AG04449 (cell line): ENCODE measurements at places on chromosomes 2 and 18.
A peak's percentile ranks its signal among the peaks of the same experiment; 100 is the strongest.

GRCh38 chr2:60352491-60353405 lies 200.7 kb downstream of the BCL11A start:
- DNase-seq: no peak

DNA sequence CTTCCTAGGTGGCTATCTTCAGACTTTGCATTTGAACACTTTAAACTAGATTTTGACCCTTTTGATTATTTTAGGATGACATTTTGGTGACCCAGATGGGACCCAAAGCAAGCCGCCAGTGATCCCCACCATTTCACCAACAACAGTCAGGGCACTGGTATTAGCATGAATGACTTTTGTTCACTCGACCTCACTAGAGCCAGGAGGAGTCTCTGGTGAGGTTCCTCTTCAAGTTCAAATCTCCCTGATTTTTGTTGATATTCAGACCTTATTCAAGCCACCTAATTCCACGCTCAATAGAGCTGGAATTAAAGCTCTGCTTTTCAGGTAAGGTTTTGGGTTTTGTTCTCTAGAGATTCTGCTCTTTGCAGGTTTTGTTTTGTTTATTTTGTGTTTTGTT lies 202.3 kb downstream of the MREG start:
- no peak for DNase-seq

- no peak for DNase-seq
Measured at GRCh38 chr2:69376403-69376802, 10.6 kb downstream of the GFPT1 start.

DNA sequence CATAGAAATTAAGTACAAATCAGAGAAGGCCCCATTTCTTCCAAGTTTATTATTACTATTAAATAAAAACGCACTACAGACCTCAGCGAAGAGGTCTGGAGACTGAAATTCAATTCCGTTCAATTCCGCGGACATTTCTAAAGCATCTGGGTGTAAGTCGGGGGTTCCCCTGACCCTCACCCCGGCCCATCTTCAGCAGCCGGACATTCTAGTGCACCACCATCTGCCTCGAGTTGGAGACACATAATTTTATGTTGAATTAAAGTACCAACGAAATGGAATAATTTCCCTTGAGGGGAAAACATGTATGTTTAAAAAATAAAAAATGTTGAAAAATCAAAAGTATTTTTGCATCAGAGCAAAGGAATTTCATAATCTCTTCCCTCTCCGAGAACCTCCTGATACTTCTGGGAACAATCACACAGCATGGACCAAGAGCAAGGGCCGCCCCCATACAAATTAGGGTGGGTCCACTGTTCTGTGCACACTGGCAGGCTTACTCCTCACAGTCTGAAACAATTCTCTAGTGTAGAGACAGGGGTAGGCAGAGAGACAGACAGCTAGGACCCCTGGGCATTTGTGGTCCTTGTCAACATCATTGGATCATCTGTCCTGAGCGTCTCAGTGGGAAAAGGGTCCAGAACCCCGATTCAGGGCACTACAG lies 29.3 kb downstream of the MBP start:
- DNase-seq: no peak

DNA sequence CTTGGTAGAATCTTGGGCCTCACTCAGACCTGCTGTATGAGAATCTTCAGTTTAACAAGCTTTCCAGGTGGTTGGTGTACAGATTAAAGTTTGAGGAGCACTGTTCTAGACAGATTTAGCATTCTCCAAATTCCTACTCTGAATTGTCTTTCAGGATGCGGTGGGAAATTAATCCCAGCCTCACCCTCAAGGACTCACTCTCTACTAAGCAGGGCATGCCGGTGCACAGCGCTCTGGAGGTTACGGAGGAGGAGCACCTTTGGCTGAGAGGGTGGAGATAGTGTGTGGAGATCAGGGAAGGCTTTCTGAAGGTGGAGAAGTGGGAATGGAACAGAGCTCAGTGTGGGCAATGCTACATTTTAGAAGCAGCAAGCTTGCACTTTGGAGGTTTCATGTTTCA lies 359.2 kb downstream of the LRATD1 start:
- DNase-seq: no peak

DNA sequence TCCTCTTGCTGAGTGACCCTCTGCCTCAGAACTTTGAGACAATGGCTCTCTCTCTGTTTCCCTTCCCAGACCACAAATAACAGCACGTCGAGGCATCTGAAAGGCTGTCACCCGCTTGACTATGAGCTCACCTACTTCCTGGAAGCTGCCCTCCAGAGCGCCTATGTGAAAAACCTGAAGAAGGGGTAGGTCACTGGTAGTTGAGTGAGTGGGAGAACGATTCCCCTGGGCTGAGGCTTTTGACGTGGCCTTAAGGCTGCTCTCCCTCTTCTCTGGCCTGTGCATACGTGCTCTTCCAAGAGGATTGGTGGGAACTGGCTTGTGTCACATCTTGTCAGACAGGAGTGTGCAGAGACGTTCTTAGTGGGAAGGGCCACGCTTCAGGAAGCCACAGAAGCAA lies 63.1 kb upstream of the MCFD2 start:
- DNase-seq: no peak

DNA sequence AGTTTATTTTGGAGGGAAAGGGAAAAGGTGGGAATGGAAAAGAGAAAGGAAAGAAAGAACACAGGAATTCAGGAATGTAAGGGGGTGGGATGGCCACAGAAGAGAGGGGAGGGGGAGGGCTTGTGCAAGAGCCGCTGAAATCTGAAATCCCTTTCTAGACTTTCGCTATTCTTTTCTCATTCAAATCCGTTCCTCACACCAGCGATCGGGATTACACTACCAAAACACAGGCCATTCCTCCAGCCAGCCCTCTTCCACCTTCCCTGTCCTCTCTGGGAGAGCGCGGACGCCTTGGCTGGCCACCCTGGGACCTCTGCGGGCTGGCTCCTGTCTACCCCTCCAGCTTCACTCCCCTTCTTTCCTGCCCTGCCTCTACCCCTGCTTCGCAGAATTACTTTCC lies 102.3 kb downstream of the CDCA7 start:
- DNase-seq: no peak

DNA sequence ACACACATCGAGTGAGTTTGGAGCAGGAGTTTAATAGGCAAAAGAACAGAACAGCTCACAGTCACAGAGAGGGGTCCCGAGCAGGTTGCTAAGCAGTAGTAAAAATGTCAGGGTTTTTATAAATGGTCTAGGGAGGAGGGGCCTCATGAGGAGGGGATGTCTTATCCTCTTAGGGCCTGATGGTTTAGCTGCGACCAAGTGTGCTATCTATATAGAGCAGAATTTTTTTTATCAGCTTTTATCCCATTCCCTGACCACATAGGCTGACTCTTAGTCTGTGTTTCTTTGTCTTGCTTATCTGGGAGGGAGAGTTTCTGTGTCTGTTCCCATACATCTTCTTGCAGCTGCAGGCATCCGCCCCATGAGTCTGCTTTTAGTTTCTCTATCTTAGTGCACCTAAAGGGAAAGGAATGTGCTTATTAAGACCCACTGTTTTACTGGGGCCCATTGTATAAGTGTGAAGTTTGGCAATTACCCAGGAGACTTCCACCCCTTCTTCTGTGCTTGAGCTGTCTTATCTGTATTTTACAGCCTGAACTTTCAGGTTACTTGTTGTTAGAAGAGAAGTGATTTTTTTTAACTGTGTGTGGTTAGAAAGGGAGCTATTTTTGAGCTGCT lies 30.4 kb upstream of the GMCL1 start:
- DNase-seq: no peak

DNA sequence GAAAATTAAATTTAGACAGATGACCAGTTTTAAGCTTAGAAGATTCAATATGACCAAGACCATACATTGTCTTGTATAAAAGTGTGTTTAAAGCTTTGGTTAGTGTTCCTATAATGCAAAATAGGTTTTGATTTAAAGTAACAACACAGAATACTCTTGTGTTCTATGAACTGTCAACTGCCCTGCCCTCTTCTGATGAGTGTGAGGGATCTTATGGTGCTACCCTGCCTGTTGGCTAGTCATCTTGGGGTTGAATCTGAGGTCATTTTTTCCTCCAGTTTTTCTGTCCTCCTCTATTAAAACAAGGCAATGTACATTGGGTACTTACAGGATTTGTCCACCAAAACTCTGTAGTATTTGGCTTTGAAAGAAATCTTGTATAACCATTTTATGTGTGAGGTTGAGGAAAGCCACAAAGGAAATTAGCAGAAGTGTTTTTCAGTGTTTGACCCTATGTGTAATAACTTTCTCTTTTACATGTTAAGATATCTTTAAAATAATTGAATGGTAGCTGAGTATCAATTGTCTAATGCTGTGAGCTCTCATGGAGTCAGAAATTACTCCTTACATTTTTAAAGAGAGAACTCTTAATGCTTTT lies 129.1 kb downstream of the SPTBN1 start:
- DNase-seq: no peak

- no peak for DNase-seq
Measured at GRCh38 chr2:209614690-209615369, 156.8 kb upstream of the UNC80 start.

GRCh38 chr2:102841107-102841840 lies 79.4 kb downstream of the TMEM182 start:
- DNase-seq: no peak

DNA sequence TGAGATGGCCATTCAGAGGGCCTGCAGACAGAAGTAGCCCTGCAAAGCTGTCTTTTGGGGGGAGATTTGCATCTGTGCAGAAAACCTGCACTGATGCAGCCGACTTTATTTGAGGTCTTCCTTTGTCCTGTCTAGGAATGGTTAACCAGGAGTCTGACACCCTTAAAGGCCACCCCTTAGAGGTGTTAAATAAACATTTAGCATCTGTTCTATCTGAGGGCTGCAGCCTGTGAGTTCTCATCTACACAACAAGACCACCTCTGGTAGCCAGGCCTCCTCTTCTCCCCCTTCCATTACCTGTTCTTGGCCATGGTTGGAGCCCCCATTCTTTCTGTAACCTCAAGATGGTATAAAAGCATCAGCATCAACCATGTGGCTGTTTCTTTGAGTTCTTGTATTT lies 214.4 kb upstream of the HS6ST1 start:
- DNase-seq: no peak

DNA sequence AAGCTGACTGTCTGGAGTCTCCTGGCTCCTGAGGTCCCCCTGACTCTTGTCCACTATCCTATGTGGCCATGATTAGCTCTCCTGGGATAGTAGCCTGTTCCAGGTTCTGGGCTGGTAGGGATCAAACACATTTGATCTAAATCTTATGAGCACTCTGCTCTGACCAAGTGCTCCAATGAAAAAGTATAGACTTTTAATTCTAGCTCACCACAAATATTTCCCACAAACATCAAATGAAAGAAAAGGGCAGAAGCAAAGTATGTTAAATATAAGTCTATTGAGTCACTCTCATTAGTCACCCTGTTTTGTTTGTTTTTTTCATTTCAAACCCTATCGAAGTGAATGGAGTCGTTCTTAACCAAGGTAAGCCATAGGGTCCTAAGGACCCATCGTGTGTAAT lies 39.7 kb upstream of the NEDD4L start:
- DNase-seq: peak; percentile 37

GRCh38 chr2:233385489-233386044 lies 31.3 kb downstream of the DGKD start:
- no peak for DNase-seq

- DNase-seq: peak; percentile 66
Measured at GRCh38 chr2:36516136-36516870, 81.7 kb downstream of the FEZ2 start.

DNA sequence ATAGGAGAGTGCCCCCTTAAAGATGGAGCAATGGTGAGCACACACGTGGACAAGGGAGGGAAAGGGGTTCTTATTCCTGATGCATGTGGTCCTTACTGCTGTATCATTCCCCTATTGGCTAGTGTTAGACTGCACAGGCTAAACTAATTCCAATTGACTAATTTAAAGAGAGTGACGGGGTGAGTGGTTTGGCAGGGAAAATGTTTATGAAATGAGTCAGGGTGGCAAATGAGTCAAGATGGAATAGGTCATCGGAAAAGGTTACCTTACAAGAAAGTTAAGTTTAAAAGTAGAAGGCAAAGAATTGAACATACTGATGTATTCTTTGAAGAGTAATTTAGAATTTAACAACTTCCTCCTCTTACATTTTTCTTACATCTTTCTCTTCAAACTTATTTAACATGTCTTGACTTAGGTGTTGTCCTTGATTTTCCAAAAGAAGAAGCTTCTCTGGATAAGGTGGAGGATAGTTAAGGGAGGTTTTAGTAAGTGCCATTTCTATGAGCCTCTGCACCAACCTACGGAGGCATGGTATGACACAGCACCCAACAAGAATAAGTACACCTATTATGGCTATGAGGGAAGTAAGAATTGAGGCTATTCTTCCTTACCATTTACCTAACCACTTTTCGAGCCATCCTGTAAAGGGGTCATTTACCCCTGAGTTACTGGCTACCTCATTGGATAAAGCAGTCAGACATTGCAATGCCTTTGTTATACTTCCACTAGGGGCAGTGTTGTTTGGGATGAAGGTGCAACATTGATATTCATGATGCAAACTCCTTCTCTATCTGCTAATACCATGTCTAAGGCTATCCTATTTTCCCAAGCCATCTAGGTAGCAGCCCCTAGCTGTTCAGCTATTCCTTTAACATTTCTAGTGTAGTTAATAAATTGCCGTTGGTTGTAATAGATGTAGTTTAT lies 1345.8 kb upstream of the LRRTM1 start:
- DNase-seq: no peak

- DNase-seq: no peak
Measured at GRCh38 chr2:114127372-114127771, 237.5 kb downstream of the ACTR3 start.

GRCh38 chr2:112168422-112169124 lies 30.4 kb downstream of the FBLN7 start:
- no peak for DNase-seq

DNA sequence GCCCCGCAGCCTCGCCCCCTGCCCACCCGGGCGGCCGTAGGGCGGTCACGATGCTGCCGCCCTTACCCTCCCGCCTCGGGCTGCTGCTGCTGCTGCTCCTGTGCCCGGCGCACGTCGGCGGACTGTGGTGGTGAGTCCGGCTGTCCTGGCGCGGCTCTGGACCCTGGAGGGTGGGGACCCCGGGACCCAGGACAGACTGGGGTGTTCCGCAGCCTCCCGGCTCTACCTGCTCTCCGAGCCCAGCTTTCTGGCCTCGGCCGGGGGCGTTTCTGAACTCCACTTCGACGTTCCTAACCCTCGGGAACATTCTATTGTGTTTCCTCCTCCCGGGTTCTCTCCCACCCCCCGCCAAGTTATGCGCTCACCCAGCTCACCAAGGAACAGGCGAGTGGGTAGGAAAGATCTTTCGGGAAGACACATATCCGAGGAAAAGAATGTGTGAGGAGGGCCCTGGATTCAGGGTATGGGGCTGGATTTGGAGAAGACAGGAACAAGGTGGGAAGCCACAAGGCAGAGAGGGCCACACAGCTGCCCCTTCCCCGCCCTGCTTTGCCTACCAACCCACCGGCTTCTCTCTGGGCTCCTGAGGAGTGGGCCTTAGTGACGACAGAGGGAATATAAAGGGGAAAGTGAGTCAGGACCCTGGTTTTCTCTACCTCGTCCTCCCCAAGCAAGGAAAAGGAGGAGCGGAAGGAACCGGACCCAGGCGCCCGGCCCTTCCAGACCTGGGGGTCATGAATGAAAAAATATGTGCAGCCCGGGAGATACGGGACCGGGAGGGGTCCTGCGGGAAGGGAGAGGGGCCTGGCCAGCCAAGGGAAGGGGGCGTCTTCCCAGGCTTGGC lies 605 bp downstream of the WNT6 start:
- DNase-seq: no peak

- DNase-seq: no peak
Measured at GRCh38 chr2:165818920-165819319, 24.9 kb upstream of the GALNT3 start.

- no peak for DNase-seq
Measured at GRCh38 chr2:125004106-125004800, 979.2 kb downstream of the CNTNAP5 start.
